ENCODE measurements at places on chromosomes 16 and 17. TPM values are rescaled to one million over a fixed set of nuclear protein-coding genes. Genes with fewer than 3 reads are reported as not detected.

The PPM1D gene
- total RNA-seq = 6.2 TPM

The KRTAP2-2 gene
- not detected for total RNA-seq

The TMEM98 gene
- 22.5 TPM for total RNA-seq

The CD2BP2 gene
- 31.4 TPM for total RNA-seq

The PRSS8 gene
- 0.17 TPM for total RNA-seq

The PTX4 gene
- total RNA-seq = not detected

The CLEC18B gene
- total RNA-seq = not detected

The HOXB6 gene
- total RNA-seq = 0.30 TPM

The RASD1 gene
- 37.2 TPM for total RNA-seq

The MEFV gene
- total RNA-seq = 0.39 TPM

The IL34 gene
- 3.2 TPM for total RNA-seq

DNA sequence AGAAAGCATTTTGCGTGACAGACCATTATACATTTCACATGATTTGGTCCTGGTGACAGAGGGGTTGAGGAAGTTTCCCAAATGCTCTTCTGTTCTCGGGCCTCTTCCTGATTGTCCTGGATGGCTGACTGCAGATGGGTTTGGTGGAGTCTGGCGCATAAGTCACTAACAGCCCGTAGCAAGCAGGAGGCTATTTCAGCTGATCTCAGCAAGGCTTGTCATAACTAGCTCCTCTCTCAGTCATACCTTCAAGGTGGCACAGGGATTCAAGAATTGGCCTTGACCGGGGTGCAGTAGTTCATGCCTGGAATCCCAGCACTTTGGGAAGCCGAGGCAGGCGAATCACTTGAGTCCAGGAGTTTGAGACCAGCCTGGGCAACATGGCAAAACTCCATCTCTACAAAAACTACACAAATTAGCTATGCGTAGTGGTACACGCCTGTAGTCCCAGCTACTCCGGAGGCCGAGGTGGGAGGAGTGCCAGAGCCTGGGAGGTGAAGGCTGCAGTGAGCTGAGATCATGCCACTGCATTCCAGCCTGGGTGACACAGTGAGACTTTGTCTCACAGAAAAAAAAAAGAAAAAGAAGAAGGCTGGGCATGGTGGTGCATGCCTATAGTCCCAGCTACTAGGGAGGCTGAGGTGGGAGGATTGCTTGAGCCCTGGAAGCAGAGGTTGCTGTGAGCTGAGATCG, 68.9 kb upstream of the HAS3 start:
- DNase-seq = no peak

DNA sequence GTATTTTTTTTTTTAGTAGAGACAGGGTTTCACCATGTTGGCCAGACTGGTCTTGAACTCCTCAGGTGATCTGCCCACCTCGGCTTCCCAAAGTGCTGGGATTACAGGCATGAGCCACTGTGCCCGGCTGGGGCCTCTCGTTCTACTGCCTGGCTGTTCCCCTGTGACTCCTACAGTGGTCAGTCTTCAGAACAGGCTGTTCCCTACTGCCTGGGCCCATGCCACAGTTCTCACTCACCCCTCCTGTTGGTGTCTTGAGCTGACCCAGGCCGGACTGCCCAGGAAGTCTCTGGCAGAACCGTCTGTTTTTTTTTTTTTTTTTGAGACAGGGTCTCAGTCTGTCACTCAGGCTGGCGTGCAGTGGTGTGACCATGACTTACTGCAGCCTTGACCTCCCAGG, 3.3 kb downstream of the CDK3 start:
- DNase-seq = no peak

DNA sequence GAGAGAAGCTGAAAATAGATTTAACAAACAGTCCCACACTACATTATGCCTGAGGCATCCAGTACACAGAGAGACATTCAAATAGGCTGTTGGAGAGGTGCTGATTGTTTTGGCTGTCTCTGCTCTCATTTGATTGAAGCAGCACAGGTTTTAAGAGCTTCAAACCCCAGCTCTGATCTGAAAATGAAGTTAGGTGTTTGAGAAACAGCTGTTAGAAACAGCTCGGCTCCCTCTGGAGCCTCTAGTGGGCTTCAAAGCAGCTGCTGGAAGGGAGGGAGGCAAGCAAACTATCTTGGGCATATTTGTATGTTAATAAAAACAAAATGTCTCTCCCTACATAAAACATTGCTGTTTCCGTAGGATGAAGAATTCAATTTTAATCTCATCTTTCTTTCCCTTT, 607.3 kb upstream of the GOT2 start:
- DNase-seq = no peak

DNA sequence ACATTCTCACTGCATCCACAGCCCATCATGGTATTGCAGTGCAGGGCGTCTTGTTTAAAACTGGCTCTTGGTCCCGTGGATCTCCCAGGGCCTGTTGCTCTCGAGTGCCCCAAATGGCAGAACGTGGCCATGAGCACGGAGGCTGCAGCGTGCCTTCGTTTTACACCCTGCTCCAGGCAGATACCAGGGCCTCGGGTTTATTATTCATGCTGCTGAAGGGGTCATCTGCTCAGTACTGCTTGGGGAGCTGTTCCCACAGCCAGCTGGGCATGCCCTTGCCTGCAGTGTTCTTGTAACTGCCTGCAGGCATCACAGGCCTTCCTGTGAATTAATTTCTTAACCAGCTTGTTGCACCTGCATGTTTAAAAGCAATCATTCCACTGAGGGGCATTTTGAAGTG, 129.7 kb upstream of the CHMP6 start:
- DNase-seq = no peak

DNA sequence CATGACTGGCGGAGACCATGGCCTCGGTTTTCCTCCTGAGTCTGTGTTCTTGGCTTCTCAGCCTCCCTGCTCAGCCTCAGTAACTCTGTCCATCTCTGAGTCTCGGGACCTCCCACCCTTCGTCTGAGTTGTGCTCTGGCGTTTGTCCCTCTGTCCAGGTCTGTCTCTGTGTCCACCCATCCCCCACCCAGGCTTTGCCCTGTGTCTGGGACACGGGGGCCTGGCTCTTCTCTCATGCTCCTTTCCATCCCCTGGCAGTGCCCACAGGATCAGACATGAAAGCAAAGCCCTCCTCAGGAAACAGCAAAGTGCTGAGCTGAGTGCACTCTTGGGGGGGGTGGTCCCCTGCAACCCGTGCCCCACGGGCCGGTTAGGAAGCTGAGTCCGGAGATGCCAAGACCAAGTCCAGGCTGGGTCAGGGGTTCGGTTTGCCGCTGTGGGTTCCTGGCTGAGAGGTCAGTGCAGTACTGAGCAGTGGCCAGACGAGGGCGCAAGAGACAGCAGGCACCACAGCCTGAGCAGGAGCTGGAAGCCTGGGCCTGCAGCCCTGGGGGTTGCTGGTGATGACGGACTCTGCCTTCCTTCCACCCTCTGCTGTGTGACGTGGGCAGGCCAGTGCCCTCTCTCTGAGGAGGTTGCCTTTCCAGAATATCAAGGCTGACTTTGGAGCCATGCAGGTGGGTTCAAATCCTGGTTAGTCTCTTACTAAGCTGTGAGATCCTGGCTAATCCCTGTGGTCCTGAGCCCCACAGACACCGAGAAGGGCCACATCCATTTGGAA, 2.5 kb downstream of the P2RX1 start:
- peak; percentile 77 for DNase-seq

GRCh38 chr17:37604556-37604955, 4.7 kb downstream of the SYNRG start:
- DNase-seq = no peak

DNA sequence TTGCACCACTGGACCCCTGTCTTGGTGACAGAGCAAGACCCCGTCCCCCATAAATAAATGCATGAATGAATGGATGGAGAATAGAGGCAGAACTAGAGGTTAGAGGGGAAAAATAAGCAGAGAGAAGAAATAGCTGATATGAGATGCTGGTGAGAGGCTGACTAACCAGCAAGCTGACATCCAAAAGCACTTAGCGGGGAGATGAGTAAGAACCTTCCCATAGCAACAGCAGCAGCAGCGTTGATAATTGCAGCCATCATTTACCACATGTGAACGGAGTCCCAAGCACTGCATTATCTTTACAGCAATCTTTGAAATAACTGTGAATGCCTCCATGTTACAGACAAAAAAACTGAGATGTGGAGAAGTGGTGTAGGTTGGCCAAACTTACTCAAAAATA, 777.3 kb upstream of the EEF2KMT start:
- no peak for DNase-seq

GRCh38 chr16:12600536-12601256, 203.0 kb downstream of the CPPED1 start:
- no peak for DNase-seq

DNA sequence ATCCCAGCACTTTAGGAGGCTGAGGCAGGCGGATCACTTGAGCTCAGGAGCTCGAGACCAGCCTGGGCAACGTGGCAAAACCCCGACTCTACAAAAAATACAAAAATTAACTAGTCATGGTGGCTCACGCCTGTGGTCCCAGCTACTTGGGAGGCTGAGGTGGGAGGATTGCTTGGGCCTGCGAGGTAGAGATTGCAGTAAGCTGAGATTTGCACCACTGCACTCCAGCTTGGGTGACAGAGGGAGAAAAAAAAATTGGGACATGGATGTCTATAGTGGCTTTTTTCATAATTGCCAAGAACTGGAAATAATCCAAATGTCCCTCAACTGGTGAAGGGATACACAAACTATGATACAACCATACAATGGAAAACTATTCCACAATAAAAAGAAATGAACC, 28.6 kb downstream of the OSBPL7 start:
- DNase-seq = no peak

- no peak for DNase-seq
Measured at GRCh38 chr17:47199627-47200324, 9.4 kb upstream of the MYL4 start.

- DNase-seq = no peak
Measured at GRCh38 chr17:64964796-64965195, 45.5 kb upstream of the LRRC37A3 start.

GRCh38 chr17:81455387-81455786, 57.2 kb downstream of the ACTG1 start:
- DNase-seq = no peak

GRCh38 chr17:44350733-44351226, 5.7 kb downstream of the GRN start:
- peak; percentile 63 for DNase-seq

GRCh38 chr16:27759301-27759871, 209.4 kb downstream of the KATNIP start:
- DNase-seq = no peak

DNA sequence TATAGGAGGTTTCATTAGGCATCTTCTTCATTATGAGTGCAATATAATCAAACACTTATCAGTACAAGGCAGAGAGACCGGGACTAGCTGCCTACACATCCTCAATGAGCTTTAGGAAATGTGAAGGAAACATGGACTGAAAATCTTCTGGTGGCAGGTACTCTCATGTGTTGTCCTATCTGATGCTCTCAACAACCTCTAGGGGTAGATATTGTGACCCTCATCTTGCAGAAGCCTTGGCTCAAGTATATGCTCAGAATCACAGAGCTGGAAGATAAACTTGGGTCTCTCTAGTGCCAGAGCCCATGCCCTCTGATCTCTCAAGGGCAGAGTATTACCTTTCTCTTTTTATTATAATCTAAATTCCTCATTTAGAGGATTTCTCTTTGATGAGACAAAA, 181.6 kb upstream of the C17orf78 start:
- no peak for DNase-seq

- no peak for DNase-seq
Measured at GRCh38 chr16:56939801-56940200, 7.9 kb downstream of the HERPUD1 start.

DNA sequence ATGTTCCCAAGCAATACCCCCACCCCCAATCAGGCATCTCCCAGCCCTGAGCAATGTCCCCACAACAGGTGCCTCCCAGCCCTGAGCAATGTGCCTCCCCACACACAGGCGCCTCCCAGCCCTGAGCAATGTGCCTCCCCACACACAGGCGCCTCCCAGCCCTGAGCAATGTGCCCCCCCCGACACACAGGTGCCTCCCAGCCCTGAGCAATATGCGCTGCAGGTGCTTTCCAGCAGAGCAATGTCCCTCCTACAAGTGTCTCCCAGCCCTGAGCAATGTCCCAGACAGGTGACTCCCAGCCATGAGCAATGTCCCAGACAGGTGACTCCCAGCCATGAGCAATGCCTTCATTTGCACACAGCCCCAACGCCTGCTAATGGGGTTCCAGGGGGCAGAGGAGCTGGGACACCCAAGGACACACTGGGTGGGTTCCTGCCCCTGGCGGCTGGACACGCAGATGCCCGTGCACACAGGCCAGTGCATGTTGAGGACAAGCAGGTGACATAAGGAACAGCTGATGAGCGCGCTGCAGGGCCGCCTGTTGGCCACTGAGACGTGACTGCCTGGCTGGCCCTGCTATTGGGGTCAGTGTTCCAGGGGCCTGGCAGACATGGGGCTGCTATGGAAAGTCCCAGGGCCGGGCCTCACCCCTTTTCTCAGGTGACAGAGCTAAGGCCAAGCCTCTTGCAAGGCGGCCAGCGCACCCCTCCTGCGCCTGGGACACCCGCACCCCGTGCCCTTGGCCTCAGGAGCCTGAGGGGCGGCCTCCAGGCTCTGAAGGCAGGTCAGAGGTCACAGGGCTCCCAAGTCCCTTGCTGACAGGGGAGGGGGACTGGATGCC, 26.9 kb upstream of the PABPN1L start:
- DNase-seq = no peak

DNA sequence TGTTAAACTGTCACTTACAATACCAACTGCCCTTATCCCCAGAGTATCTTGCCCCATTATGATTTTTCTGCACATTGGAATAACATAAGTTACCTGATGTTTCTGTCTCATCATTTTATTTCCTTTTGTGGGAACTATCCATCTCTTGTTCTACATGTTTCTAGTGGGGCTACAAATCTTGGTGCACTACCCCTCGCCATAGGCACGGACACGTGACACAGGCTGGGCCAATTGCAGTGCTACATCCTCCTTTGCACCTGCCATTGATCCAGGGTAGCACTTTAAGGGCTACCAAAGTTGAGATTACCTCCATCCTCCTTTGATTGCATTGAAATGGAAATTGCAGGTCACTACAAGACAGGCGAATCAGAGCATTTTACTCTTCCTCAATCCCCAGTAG, 14.2 kb upstream of the SYT17 start:
- no peak for DNase-seq

DNA sequence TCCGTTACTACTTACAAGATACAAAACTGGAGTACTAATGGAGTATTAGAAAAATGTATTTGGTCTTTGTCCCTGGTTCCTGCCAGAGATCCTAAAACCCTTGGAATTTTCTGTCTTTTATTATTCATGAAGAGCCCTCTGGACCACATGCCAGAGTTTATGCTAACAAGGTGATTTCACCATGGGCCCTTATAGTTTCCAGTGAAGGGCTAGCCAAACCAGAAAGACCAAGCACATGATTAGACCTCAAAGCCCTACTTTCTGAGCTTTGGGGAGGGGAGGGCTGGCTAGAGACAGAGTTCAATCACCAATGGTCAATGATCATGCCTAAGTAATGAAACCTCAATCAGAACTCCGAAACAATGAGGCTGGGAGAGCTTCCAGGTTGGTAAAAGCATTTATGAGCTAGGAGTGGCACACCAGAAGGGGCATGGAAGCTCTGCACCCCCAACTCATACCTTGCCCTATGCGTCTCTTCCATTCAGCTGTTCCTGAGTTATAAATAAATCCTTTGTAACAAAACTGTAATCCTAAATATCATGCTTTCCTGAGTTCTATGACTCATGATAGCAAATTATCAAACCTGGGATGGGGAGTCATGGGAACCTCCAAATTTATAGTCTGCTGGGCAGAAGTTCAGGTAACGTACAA, 10.4 kb downstream of the DCUN1D3 start:
- DNase-seq = no peak

GRCh38 chr17:51995797-51996403, 162.6 kb downstream of the CA10 start:
- DNase-seq = no peak
